ENCODE measurements at places on chromosomes 5 and 9.

- DNase-seq = no peak
Measured at GRCh38 chr9:92180002-92180400, 64.8 kb upstream of the SPTLC1 start.

DNA sequence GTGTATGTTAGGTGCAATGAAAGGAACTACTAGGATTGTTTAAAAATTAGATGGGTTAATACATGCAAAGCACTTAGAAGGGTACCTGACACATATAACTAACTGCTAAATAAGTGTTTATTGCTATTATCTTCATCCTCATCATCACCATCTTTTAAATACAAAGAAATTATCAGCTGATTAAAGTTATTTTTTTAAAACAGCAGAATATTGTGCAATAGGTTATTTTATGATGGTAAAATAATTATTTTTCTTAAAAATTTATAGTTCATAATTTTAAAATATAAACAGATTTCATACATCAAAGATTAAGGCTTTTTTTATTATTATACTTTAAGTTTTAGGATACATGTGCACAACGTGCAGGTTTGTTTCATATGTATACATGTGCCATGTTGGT, 86.9 kb upstream of the SREK1 start:
- DNase-seq = no peak

- DNase-seq = no peak
Measured at GRCh38 chr5:69206528-69207190, 17.3 kb downstream of the CENPH start.

- DNase-seq = no peak
Measured at GRCh38 chr9:130189840-130190239, 17.6 kb downstream of the NCS1 start.

GRCh38 chr9:95497772-95498171, 19.0 kb downstream of the PTCH1 start:
- DNase-seq = no peak

GRCh38 chr5:135030956-135031812, 2.8 kb downstream of the PITX1 start:
- DNase-seq = no peak

DNA sequence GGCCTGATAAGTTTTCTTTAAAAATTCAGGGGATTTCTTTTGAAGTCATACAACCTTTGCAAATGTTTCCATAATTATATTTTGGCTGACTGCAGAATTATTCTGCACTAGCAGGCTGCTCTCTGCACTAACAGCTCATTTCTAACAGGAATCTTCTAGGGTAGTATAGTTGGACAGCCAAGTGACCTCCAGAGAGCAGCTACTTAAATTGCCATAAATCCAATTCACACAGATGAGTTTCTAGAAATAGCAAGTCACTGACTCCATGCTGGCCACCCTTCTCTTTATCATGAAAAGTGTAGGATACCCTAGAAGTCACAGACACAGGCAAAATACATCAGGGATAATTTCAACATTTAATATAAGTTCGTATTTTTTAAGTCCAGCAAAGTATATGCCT, 110.9 kb upstream of the TARS1 start:
- no peak for DNase-seq

GRCh38 chr9:114432323-114433067, 44.7 kb upstream of the AKNA start:
- no peak for DNase-seq

DNA sequence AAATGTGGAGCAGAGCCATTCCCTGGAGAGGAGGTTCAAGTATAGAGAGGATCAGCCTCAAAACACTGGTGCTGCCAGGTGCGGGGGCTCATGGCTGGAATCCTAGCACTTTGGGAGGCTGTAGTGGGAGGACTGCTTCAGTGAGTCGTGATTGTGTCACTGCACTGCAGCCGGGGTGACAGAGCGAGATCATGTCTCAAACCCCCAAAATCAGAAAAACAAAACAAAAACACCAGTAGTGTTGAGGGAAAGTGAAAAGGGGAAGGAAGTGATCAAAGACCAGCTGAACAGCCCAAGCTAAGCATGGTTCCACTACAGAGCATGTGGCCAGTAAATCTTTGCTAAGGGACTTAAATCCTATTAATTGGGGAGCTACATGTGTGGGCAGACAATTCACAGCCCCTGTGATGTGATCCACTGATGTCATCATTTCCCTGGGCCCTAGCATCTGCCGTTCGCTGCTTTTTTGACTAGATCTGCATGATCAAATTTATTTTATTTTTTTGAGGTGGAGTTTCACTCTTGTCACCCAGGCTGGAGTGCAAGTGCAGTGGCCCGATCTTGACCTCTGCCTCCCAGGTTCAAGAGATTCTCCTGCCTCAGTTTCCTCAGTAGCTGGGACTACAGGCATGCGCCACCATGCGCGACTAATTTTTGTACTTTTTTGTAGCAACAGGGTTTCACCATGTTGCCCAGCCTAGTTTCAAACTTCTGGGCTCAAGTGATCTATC, 2.7 kb upstream of the PCBD2 start:
- no peak for DNase-seq

DNA sequence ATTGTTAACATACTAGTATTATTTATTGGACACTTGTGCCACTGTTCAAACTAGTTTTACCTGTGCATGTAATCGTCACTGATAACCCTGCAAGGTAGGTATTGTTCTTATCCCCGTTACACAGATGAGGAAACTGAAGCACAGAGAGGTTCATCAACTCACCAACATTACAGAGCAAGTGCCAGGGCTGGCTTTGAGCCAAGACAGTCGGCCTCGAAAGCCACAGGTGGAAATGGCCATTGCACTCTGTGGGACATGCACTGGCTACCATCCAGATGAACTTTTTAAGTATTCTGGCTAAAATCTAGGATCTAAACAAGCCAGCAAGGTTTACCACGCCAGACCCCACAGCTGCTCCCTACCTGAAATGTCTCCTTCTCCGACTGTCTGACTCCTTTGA, 57.9 kb downstream of the TEX10 start:
- DNase-seq = no peak

- no peak for DNase-seq
Measured at GRCh38 chr5:106796081-106796480, 874.7 kb downstream of the EFNA5 start.

- no peak for DNase-seq
Measured at GRCh38 chr5:38379350-38379937, 121.1 kb downstream of the EGFLAM start.

DNA sequence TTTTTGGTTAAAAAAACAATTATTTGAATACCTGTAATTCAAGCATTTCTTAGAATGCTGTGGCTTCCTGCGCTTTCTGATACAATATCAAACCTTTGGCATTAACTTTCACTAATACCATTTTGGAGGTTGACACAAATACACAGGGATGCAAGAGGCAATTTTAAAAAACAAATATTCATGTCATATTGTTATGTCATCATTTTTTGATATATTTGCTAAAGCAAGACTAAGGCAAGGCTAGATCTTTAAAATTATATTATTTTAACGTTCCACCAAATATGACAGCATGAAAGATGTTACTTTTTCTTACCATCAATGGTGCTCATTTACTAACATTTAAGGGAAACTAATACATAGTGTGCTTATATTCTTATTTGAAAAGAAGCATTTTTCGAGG, 93.4 kb upstream of the FSD1L start:
- DNase-seq = no peak

DNA sequence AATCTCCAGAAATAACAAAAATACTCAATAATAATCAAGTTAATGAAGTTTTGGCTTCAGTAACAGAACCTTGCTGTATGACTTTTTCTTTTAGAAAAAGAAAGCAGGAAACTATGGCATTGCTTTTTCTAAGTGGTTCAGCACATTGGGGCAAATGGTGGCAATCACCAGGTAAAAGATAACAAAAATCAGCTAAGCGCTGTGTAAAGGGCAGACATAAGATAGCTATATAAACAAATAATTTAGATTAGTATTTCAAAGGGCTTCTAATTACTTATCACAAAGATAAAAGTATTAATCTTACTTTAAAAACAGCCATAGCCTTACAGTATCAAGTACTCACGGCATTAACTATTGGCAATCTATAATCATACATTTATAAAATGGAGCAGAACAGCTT, 10.0 kb downstream of the TMEM161B start:
- no peak for DNase-seq

DNA sequence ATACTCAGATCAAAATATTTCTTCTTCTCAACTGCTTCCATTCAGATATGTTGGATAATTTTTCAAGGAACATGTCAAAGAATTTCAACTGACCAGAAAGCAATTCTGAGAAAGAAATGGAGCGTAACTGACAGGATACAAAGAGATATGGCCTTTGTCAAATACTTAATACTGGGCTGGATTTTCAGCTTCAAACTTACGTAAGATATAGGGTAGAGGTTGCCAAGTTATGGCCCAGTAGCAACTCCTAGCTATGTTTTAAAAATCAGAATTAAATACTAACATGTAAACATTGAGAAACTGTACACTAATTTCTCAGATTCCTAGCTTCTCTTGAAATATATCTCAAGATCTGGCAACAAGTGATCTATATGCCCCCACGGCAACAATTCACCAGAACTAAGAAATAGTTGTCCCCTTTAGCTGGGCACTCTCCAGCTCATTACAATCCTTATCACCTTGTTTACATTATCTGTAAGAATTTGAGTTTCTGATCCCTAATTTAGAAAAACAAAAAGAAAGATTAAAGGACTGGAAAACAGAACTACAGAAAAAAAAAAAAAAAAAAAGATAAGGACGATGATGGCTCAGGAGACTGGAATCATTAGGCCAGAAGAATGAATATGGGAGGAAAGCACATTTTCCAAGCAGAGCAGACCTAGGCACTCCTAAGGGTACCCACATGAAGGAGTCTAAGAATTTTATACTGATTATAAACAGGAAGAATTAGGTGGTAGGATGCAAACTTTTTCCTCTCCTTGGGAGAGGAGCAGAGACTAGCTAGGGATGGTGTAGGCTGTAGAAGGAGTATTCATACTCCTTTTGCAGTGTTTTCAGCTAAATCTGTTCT, 23.0 kb downstream of the INIP start:
- DNase-seq = no peak

- DNase-seq = no peak
Measured at GRCh38 chr9:92960561-92961290, 13.4 kb downstream of the FGD3 start.

GRCh38 chr9:116133163-116133562, 20.4 kb upstream of the PAPPA start:
- DNase-seq = no peak

GRCh38 chr5:173675287-173675996, 59.0 kb upstream of the BOD1 start:
- no peak for DNase-seq

GRCh38 chr5:171614971-171615653, 170.5 kb upstream of the SMIM23 start:
- DNase-seq = no peak

DNA sequence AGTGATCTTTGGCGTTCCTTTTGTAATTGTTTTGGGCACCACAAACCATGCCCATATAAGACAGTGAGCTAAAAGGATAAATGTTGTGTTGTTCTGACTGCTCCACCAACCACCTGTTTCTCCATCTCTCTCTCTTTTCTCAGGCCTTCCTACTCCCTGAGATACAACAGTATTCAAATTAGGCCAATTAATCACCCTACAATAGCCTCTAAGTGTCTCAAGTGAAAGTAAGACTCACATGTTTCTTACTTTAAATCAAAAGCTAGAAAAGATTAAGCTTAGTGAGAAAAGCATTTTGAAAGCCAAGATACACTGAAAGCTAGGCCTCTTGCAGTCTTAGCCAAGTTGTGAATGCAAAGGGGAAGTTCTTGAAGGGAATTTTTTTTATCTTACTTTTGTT, 268.8 kb upstream of the NREP start:
- no peak for DNase-seq

DNA sequence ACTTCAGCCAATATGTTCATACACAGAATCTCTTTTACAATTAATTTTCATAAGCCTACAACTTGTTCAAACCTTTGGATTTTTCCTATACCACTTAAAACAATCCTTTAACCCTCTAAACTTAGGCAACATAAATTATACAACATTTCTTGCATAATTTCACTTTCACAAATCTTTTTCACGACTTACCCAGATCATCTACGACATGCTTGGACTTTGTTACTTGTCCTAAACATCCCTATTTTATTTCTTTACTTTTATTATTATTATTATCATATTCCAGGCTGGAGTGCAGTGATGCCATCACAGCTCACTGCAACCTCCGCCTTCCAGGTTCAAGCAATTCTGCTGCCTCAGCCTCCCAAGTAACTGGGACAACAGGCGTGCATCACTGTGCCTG, 68.0 kb downstream of the CACNA1B start:
- DNase-seq = no peak

GRCh38 chr5:76920491-76920890, 32.4 kb upstream of the CRHBP start:
- DNase-seq = no peak

- DNase-seq = no peak
Measured at GRCh38 chr5:179317411-179318220, 27.6 kb downstream of the ADAMTS2 start.

DNA sequence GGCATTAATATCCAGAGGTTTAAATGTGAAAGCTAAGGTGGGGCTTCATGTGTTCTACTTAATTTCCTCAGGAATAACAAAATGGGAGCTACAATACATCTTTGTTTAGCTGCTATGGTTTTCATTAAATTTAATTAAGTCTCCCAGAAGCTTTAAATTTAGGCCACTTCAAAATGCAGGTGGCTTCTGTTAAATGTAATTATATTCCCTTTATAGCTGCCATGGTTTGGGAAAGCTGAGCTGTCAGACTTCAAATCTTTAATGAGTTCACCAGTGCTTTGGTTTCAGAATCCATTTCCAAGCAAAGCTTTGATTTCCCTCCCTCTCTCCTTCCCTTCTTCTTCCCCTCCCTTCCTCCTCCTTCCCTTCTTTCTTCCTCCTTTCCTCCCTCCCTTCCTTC, 58.4 kb upstream of the FAM170A start:
- DNase-seq = no peak

DNA sequence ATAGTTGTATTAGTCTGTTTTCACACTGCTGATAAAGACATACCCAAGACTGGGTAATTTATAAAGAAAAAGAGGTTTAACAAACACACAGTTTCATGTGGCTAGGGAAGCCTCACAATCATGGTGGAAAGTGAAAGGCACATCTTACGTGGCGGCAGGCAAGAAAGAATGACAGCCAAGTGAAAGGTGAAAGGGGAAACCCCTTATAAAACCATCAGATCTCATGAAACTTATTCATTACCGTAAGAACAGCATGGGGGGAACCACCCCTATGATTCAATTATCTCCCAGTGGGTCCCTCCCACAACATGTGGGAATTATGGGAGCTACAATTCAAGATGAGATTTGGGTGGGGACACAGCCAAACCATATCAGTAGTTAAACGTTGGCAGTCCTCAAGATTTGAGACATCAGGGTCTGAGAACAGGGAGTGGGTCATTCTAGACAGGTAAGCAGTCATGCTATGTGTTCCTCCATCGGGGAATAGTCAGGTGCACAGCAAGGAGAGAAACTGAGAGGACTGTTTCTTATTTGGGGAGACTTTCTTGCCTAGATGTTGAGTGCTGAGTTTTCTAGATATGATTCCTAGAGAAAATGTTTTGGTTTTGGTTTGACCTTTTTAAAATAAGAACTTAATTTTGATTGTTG, 45.8 kb upstream of the ENTREP1 start:
- no peak for DNase-seq

- no peak for DNase-seq
Measured at GRCh38 chr5:179232091-179232735, 113.0 kb downstream of the ADAMTS2 start.
